Left lung (tissue), 14 donors: ENCODE measurements at places on chromosomes 5 and 9. TPM values are rescaled to one million over a fixed set of nuclear protein-coding genes. Genes with fewer than 3 reads are reported as not detected.

GRCh38 chr5:136235321-136235720, 42.4 kb upstream of the SMIM32 start:
- no peak for DNase-seq

- DNase-seq: no peak
These were observed 592.1 kb downstream of the TLE1 start for GRCh38 chr9:81097131-81097847.

The CD72 gene
- polyA plus RNA-seq: 3.7 TPM

- no peak for DNase-seq
These were observed 27.1 kb upstream of the PTGER4 start for GRCh38 chr5:40652441-40653220.

The ACSL6 gene
- polyA plus RNA-seq: 0.93 TPM

GRCh38 chr9:122020398-122020797, 72.7 kb downstream of the TTLL11 start:
- no peak for DNase-seq

The KIF12 gene
- polyA plus RNA-seq: 45.9 TPM
